ENCODE measurements at places on chromosomes 11 and 22.

DNA sequence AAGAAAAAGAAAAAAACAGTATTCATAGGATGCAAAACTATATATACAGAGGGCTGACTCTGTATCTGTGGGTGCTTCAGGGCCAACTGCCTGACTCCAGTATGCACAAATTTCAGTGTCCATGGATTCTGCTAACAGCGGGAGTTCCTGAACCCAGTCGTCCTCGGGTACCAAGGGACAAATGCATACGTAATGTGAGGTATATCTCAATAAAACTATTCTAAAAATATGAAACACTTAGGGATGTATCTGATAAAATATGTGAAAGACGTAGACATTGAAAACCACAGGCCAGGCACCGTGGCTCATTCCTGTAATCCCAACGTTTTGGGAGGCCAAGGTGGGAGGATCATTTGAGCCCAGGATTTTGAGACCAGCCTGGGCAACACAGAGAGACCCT is 13.9 kb upstream of the COMT start:
- no peak for DNase-seq

DNA sequence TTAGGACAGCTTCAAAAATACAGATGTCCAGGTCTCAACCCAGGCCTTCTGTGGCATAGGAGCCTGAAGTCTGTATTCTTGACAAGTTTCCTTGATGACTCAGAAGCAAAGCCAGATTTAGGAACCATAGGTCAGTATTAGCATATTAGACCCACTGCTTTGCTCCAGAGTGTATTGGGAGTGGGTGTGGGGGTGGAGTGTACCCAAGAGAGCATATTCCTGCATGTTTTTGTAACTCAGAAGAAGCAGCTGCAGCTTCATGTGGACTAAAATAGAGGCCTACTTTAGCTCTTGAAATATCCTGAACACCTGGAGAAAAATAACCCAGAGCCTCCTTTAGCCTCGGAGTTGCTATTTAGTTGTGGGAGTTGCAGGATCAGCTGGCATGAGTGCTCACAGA is 106.7 kb downstream of the CCDC81 start:
- DNase-seq, result no peak

GRCh38 chr11:105142167-105142566 is 2.6 kb upstream of the CARD18 start:
- no peak for DNase-seq

- no peak for DNase-seq
Observed at GRCh38 chr11:37088573-37088910, 490.5 kb upstream of the RAG2 start.
